Umbilical cord (tissue), 2 donors: ENCODE measurements at places on chromosomes 7 and 10. TPM values are rescaled to one million over a fixed set of nuclear protein-coding genes. Genes with fewer than 3 reads are reported as not detected.

Gene ZFAND4
- total RNA-seq, result 39.5 TPM

Gene EVX1
- total RNA-seq, result 1.7 TPM

Gene MIOS
- 51.8 TPM for total RNA-seq

Gene HOXA10
- 14.2 TPM for total RNA-seq

Gene ZCCHC24
- total RNA-seq, result 33.7 TPM

- DNase-seq, result peak; percentile 51
These were observed 25.3 kb downstream of the GARIN1A start for GRCh38 chr7:128697302-128697905.

DNA sequence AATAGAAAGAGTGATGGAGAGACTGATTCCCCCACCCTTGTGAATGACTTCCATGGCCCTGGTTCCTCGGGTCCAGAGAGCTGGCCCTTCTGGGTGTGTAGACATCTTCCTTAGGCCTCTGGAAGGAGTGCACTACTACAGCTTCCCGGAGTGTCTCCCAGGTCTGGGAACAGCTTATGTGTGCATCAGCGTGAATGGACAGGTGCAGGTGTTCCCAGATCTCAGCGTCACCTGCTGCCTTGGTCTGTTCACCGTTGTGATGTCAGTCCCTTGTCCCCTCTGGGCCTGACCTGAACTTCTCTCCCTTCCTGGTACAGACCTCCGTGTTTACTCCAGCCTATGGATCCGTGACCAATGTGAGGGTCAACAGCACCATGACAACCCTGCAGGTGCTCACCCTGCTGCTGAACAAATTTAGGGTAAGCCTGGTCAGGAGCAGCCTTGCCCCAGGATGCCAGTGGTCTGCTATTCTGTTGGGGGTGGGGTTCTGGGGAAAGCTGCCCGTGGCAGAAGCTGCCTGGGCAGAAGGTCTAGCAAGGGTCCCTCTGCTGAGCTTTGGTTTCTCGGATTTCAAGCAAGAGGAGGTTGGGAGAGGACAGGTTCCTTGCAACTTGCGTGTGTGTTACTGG lies 10.5 kb upstream of the DEPP1 start:
- no peak for DNase-seq

GRCh38 chr10:71079761-71080380 lies 132.5 kb upstream of the UNC5B start:
- DNase-seq, result no peak

DNA sequence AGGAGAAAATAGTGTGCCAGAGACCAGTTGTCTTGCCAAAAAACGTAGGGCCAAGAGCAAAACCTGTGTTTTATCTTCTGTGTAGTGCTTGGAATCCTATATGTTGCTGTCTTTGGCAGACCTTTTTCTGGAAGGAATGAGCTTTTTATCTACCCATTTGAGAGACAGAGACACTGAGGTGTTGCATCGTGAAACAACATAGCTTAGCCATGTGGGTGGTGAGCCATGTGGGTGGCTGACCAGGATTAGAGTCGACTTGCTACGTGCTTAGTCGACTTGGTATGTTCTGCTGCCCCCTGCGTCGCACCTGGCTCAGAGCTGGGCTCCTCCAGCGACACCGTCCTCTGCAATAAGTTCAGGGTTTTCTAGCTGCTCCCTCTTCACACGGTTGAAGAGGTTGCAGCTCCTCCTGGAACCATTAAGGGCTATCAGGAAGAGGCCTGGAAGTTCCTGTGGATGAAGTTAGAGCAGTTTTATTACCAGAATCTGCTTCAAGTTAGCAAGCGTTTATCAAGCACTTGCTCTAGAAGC lies 175.8 kb downstream of the SH2D4B start:
- no peak for DNase-seq

DNA sequence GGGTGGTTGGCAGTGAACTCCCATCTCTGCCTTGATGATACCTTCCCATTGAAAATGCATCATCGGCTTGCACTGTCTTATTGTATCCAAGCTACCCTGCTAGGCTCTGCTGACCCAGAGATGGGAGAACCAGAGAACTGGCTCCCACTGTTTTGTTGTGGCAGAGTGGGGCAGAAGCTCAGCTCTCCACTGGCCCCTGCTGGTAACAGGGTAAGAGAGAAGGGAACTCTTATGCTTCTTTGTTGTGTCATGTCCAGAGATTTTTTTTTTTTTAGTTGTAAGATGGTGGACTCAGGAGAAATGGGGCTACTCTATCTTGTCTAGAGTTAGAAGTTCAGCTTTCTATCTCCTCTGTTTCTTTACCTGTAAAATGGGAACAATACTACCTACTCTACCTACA lies 100.5 kb upstream of the SDK1 start:
- no peak for DNase-seq

DNA sequence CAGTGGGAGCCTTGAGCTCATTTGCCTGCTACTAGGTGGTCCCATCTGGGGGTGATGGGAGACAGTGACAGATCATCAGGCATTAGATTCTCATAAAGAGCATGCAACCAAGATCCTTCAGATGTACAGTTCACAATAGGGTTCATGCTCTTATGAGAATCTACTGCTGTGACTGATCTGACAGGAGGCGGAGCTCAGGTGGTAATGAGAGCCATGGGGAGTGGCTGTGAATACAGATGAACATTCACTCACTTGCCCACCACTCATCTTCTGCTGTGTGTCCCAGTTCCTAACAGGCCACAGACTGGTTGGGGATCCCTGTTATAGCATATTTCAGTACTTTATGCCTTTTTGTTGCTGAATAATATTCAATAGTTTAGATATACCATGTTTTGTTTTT lies 6.6 kb upstream of the UBE2D1 start:
- DNase-seq, result no peak

- no peak for DNase-seq
These were observed 16.3 kb upstream of the CHST12 start for GRCh38 chr7:2386964-2387669.
